ENCODE measurements at places on chromosomes 3 and 15. TPM values are rescaled to one million over a fixed set of nuclear protein-coding genes. Genes with fewer than 3 reads are reported as not detected.
A peak's percentile ranks its signal among the peaks of the same experiment; 100 is the strongest.

GRCh38 chr3:106719583-106719982 lies 657.7 kb upstream of the CCDC54 start:
- no peak for DNase-seq

DNA sequence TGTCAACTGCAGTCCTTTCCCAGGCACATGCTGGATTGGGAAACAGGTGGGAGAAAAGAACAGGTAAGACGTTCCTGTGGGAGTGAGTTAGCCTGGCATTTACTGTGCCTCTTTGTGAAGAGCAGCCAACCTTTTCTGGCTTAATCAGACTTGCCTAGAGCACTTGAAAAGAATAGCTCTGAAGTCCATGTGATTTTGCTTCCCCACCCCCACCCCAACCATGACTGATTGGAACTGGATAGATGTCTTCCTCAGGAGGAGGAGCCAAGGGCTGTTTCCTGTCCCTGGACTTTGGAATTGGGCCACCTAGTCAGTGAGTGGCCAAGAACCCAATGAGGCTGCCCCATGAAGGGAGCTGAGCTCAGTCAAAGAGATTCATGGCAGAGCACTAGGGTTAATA lies 4.7 kb upstream of the TMEM41A start:
- DNase-seq = no peak

GRCh38 chr15:30958219-30958618 lies 33.2 kb downstream of the MTMR10 start:
- no peak for DNase-seq

DNA sequence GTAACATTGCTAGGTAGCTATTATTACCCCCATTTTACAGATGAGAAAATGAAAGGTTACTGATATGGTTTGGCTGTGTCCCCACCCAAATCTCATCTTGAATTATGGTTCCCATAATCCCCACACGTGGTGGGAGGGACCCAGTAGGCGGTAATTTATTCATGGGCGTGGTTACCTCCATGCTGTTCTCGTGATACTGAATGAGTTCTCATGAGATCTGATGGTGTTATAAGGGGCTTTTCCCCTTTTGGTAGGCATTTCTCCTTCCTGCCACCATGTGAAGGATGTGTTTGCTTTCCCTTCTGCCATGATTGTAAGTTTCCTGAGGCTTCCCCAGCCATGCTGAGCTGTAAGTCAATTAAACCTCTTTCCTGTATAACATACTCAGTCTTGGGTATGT lies 252.1 kb downstream of the OPA1 start:
- DNase-seq = no peak

DNA sequence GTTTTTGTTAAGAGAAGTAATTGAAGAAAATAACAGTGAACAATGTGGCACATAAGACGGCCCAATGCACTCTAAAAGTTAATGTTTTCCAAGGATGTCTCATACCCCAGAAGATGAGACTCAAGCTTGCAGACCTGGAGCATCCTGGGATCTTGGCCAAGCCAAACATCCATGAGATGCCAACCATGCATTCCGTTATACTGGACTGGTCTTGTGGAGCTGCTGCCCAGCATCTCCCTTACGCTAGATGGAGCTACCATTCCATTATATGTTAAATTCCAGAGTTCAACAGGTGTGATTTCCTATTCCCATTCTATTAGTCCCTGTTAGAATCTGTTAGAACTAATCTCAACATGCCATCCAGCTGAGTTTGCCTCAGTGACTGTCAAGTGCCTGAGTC lies 181.8 kb downstream of the PDCD6IP start:
- no peak for DNase-seq

GRCh38 chr15:33360886-33361285 lies 50.1 kb downstream of the RYR3 start:
- no peak for DNase-seq

GRCh38 chr15:39908186-39908585 lies 11.9 kb downstream of the GPR176 start:
- no peak for DNase-seq

DNA sequence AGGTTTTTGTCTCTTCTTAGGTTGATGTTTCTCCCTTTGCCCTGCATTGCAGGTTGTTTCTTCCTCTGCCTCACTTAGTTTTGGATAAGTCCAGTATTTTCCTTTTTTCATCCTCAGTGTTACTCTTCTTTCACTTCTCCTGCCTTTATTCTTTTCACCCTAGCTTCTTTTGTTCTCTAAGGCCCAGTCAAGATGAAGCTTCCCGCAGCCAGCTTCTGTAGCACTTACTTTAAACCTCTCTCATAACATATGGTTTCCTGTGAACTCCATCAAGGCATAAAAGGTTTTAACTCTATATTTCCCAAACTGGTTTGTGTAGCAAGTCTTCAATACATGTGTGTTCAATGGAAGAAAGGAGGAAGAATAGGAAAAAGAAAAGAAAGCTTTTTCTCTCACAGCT lies 54.1 kb downstream of the TP63 start:
- DNase-seq = no peak

GRCh38 chr3:127678315-127678599 lies 5.5 kb downstream of the ABTB1 start:
- peak; percentile 13 for DNase-seq

GRCh38 chr3:25781758-25782594 lies 1.3 kb downstream of the NGLY1 start:
- DNase-seq = no peak

EOMES gene
- total RNA-seq = 0.16 TPM

IGSF10 gene
- 3.3 TPM for total RNA-seq

C3orf33 gene
- 5.1 TPM for total RNA-seq

SLC9A9 gene
- total RNA-seq = 15.0 TPM

Data from ureter (tissue), 1 donor.